ENCODE measurements at places on chromosomes 12 and 14.

DNA sequence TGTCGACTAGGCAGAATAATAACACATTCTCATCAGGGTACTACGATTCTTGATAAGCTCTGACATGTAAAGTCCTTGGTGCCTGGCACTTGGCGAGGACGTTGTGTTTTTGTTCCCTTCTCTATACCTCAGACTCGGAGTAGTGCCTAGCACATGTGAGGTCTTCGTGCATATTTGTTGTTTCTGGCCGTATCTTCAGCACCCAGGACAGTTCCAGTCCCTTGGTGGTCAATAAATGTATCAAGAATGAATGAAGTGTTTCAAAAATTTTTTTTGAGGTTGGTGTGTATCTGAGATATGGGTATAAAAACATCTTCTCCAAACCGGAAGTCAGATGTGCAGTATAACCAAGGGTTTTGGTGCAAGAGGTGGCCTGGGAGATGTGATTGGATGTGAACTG is 198.2 kb downstream of the AACS start:
- DNase-seq = no peak

DNA sequence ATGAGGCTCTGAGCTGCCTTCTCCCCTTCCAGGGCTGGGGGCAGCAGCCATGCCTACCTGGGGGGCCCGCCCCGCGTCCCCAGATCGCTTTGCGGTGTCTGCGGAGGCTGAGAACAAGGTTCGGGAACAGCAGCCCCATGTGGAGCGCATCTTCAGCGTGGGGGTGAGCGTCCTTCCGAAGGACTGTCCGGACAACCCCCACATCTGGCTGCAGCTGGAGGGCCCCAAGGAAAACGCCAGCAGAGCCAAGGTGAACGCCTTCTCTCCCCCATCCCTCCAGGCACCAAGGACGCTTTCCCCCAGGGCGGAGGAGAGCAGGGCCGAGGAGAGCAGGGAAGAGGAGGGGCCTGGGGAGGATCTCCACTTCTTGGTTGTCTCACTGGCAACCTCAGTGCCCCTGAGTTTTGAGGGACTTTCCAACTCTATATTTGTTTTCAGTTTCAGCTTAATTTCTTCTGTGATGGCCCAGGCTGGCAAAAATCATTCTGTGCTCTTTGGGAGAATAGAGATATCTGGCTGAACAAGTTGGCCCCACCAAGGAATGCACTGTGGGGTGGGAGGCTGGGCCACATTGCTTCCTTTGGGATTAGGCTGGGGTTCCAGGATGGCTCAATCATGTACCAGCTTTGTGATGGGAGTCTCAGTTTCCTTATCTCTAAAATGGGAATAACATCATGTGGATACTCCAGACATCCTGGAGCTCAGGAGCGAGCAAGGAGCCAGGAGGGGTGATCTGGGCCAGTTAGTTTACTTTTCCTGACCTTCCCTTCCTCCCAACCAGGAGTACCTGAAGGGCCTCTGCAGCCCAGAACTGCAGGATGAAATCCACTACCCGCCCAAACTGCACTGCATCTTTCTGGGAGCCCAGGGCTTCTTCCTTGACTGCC is 1.2 kb downstream of the KHNYN start:
- no peak for DNase-seq

GRCh38 chr12:92574051-92574783 is 128.6 kb upstream of the PLEKHG7 start:
- no peak for DNase-seq

GRCh38 chr14:84228702-84229101 is 1301.2 kb upstream of the FLRT2 start:
- DNase-seq = no peak

GRCh38 chr14:63392236-63392635 is 73.5 kb upstream of the GPHB5 start:
- no peak for DNase-seq

DNA sequence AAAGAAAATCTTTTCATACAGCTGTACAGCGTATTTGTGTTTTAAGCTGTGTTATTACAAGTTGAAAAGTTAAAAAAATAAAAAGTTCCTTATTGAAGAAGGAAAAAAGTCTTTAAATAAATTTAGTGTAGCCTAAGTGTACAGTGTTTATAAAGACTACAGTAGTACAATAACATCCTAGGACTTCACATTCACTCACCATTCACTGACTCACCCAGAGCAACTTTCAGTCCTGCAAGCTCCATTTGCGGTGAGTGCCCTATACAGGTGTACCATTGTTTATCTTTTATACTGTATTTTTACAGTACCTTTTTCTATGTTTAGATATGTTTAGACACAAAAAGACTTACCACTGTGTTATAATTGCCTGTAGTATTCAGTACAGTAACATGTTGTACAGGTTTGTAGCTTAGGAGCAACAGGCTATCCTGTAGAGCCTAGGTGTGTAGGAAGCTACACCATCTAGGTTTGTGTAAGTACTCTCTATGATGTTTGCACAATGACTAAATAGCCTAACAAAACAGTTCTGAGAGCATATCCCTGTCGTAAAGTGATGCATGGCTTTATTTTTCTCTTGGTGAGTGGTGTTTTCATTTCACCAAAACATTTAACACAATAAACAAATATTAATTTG is 275.2 kb downstream of the DACT1 start:
- no peak for DNase-seq

DNA sequence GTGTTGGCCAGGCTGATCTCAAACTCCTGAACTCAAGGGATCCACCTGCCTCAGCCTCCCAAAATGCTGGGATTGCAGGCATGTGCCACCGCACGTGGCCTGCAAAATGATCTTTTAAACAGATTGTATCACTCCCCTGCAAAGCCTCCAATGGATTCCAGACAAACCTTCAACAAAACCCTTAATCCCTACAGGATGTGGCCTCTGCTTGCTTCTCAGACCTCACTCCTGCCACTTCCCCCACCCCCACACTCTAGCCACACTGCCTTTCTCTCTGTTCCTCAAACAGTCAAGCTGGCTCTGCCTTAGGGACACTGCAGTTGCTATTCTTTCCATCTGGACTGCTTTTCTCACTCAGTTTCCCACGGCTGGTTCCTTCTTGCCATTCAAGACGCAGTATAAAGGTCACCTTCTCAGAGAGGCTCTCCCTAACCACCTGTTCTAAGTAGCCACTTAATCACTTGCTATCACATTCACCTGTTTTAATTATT is 47.3 kb upstream of the TMED10 start:
- no peak for DNase-seq

DNA sequence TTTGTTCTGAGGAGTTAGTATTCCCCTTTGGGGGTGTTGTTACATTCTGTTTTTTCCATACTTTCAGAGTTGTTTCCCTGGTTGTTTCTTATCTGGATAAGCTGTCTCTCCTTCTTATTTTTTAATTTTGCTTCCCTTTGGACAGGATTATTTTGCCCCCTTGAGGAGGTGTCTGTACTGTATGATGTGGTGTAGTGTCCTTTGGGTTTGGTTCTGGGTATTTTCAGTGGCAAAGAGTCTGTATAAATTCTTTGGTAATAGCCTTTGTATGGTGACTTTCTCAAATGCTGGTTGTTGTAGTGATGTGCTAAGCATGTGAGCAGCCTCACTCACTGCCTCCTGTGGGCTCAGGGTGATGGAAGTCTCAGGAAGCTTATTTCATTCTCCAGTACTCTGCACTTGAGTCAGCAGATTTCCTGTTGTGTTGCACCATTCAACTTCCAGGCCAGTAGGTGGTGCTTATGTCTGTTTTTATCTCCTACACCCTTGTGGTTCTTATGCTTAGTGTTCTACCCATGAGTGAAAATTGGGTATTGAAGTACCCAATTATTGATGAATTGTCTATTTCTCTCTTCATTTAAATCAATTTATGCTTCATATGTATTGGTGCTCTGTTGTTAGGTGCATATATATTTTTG is 103.3 kb upstream of the PMCH start:
- DNase-seq = no peak

GRCh38 chr12:16238661-16239060 is 38.8 kb downstream of the SLC15A5 start:
- no peak for DNase-seq

GRCh38 chr12:57892232-57892972 is 45.9 kb upstream of the CTDSP2 start:
- DNase-seq = no peak

DNA sequence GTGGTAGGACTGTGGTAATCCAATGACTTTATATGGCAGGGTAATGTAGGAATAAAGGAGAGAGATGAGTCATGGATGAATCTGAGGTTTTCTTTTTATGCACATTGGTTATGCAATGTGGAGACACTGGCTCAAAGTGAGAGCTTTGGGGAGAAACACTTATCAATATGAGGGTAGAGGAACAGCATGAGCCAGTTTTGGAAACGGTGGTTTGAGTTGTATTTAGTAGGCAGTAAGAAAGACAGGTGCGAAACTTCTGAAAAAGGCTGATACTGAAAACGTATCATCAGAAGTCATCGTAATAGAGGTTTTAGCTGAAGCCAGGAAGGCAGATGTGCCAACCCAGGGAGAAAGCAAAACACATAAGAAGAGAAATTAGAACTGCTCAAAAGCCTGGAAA is 854.8 kb upstream of the SEL1L start:
- DNase-seq = no peak

DNA sequence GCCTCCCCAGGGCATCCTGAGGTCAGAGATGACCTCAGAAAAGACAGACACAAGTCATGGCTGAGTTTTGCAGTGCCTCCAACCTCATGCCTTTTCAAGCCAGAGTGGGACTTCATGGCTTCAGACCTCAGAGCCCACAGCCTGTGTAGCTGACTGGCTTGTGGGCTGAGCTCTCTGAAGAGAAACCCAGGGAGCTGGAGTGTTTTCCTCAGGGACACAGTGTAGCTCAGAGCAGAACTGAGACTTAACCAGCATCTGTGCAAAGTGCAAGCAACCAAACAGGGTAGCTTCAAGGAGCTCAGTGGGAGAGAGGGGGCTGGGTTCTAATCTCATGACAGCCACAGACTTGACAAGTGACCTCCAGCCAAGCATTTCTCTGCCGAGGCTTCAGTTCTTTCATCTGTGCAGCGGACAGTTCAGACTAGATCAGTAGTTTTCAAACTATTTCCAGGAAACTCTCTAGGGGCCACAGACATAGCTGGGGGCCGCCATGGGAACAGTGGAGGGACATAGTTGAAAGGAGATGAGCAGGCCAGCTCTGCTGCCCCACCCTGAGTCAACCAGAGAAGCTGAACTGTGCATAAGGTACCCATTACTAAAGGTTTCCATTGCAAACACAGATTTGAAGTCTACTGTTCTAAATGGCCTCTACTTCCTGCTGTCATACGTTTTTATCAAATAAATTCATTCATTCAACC is 80.0 kb downstream of the LGMN start:
- no peak for DNase-seq

DNA sequence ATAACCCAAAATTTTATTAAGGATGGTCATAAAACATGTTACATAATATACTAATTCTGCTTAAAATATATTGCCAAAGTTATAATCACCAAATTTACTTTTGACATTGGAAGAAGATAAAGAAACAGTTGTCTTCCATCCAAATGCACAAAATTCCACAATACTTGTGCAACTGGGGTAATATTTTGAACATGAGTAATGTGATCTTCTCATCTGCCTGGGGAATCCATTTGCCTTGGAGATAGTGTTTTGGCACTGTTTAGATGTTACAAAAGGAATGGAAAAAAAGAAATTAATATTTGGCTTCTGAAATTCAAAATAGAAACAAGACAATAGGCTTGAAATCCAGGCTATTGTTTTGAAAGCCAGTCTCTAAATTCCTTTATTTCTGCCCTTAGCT is 9.1 kb downstream of the GPR19 start:
- DNase-seq = no peak

- no peak for DNase-seq
Measured at GRCh38 chr12:120980800-120981368, 2.5 kb downstream of the HNF1A start.

DNA sequence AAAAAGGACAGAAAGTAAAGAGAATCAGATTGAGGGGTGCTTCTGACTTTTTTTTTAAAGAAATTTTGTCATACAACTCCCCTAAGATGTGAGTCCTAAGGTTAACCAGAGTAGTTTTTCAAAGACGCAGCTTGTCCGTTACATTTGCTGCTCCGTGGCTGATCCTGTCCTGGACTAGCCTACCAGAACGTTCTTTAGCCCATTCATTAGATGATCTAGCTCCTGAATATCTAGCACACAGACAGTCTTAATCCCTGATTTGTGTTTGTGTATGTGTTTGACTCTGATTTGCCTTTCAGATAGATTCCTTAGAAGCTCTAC is 60.3 kb downstream of the SAMD4A start:
- DNase-seq = no peak

- DNase-seq = no peak
Measured at GRCh38 chr12:28776913-28777422, 372.1 kb upstream of the FAR2 start.

- DNase-seq = no peak
Measured at GRCh38 chr14:100532906-100533655, 54.1 kb downstream of the BEGAIN start.

- no peak for DNase-seq
Measured at GRCh38 chr12:46933947-46934346, 108.2 kb upstream of the SLC38A4 start.

DNA sequence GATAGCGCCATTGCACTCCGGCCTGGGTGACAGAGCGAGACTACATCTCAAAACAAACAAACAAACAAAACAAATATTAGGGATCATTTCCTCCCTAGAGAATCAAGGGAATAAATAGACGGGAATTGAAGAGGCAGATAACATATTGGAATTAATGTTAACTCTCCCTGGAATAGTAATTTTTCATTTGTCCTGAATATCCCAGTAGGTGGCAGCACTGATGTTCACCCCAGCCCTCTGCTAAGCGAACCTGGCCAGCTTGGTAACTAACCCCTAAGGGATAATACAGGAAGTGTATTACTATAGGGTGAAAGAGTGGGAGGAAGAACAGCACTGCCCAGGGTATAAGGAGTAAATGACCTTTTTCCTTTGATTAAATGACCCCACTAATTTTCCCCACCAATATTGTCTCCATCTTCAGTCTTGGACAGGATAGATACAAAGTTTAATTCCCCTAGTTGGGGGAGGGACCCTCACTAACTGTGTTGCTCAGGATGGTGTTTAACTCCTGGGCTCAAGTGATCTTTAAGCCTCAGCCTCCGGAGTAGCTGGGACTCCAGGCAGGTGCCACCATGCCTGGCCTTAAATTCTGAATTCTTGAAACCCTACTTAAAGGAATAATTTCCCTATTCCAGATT is 40.5 kb downstream of the SLC2A14 start:
- no peak for DNase-seq
